ENCODE measurements at places on chromosomes 4 and X.

DNA sequence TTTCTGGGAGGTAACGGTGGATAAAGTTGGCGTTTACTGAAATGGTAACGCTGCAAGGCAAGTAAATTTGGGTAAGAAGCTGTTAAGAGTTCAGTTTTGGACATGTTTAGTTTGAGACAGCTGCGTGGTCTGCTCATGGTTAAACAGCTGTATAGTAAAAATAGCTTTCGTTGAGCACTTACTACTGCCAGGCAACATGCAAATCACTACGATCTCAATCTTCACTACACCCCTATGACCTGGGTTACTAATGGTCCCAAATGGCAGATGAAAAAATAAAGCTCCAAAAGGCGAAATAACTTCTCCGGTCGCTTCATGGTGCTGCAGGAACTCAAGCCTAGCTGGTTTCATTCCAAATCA is 22.2 kb downstream of the FABP2 start:
- no peak for DNase-seq

DNA sequence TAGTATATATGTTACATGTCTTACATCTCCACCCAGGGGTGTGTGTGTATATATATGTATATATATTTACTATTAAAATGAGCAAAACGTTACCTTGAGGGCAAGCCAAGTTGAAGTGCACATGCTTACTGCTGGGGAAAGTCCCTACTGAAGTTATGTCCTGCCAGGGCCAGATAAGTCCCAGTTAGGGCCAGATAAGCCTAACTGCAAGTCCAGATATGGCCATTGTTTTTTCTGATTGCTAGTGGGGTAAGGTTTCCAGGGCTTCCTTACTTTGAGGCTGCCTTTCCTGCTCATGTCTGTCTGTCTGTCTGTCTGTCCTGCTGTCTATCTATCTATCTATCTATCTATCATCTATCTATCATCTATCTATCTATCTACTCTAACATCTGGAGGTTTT is 19.3 kb upstream of the ZNF81 start:
- DNase-seq, result no peak

DNA sequence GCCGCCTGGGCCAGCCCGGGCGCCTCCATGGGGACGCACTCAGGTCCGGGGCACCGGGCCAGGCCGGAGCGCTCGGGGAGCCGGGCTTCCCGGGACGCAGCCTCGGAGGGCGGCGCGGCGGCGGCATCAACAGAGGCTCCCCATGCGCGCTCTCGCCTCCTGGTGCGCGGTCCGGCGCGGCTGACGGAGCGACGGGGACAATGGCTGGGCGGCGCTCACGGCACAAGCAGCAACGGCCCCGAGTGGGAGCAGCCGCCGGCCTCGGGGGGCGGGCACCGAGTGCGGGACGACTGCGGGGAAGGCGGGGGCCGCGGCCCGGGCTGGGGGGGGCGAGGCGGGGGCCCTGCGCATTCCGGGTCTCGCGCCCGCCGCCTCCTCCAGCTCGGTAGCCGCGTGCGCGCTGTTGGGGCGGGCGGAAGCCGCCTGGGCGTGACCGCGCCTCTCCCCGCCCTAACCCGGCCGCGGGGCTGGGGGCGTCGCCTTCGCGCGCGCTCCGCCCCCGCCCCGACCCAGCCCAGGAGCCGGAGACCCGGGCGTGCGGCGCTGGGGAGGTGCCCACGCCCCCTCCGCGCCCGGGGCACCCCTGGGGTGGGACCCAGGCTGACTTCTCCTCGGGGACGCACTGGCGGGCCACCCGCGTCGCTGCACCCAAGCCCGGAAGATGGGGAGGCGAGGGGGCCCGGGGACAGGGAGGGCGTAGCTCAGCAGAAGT is at the start of gene PRKX:
Gene PRKX, minus strand, starts transcription at position 425 of the 712 bp plus-strand sequence. Its CDS starts 396 bp downstream, at position 29.
- peak; percentile 71 for DNase-seq

GRCh38 chr4:94304365-94304971 is 38.2 kb downstream of the HPGDS start:
- no peak for DNase-seq

- DNase-seq, result no peak
These were observed 24.0 kb upstream of the SGMS2 start for GRCh38 chr4:107800706-107801105.

Measured in activated naive CD4-positive, alpha-beta T cell treated with Interleukin-2 at 50 U/mL for 16 hours (primary cell).